ENCODE measurements at places on chromosomes 1 and 21.

DNA sequence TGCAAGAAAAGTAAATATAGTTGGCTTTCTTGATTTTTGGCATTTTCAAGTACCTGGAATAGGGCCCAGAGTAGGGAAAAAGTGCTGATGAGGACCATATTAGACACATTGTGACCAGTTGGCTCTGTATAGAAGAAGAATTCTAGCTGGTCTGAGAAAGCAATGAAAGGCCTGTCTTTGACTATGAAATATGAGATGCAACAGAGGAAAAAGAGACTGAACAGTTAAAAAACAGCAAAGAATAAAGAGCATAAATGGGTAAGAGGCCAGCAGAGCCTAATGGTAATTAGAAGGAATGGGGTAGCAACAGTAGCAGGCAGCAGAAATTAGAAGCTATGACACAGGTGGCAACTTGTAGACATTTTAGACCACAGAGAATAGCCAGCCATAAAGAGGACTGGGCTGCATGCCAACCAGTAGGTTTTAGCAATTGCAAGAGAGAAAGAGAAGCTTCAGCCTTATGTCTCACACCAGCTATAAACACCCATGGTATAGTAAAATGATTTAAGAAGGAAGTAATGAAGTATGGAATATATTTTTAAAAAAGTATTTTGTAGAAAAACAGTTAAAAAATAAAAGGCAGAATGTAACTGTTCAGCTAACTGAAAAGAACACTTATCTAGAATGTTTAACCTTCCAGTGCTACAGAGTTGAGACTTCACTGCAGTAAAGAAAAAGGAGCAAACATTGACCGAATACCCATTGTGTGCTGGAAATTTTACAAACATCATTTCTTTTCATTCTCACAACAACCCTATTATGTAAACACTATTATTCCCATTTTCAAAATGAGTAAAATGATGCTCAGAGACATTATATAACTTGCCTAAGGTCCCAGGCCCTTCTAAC, 114.1 kb downstream of the LHX4 start:
- no peak for DNase-seq

DNA sequence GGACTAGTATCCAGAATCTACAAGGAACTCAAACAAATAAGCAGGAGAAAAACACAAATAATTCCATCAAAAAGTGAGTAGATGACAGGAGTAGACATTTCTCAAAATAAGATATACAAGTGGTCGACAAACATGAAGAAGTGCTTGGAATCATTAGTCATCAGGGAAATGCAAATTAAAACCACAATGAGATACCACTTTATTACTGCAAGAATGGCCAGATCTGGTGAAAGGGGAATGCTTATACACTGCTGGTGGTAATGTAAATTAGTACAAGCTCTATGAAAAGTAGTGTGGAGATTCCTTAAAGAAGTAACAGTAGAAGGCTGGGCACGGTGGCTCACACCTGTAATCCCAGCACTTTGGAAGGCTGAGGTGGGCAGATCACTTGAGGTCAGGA, 73.8 kb downstream of the POU2F1 start:
- DNase-seq, result no peak

DNA sequence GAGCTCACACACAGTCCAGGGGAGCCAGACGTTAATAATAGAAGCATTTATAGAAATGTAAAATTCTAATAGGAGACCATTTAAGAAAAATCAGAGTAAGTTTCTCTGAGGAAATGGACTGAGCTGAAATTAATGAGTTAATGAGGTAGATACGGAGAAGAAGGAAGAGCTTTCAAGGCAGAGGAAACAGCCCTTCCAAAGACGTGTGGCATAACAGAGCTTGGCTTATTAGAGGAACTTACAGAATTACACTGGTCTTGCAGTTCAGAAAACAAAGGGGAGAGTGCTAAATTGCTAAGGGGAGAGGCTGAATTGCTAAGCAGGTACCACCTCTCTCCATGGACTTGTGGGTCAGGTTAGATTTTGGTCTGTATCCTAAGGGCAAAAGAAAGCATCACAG, 8.2 kb upstream of the PIGK start:
- no peak for DNase-seq

GRCh38 chr21:24895885-24896734, 711.2 kb downstream of the MRPL39 start:
- no peak for DNase-seq

GRCh38 chr1:205782627-205783432, 7.5 kb upstream of the RAB29 start:
- no peak for DNase-seq

DNA sequence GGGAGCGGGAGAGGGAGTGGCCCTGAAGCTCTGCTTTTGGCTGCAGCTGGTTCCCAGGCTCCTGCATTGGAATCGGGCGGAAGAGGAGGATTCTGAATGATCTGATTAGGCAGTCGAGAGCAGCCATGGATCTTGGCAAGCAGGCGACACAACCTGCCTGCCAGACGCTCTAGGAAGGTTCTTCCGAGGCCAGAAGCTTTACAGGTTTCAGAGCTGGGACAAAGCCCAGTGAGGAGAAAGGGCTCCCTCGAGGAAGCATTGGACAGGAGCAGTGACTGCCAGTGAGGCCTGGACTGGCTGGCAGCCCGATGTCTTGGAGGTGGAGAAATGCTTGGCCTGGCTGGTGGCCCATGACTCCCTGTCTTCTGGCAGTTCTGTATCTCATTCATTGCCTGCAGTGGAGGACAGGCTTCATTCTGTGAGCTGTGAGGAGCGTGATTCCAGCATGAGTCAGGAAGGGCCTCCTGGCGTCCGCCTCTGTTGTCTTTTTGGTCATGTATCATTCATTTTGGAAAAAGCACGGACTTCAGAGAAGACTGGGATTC, 132.7 kb upstream of the IPO9 start:
- DNase-seq, result no peak

GRCh38 chr1:186894415-186894814, 65.7 kb downstream of the PLA2G4A start:
- no peak for DNase-seq

DNA sequence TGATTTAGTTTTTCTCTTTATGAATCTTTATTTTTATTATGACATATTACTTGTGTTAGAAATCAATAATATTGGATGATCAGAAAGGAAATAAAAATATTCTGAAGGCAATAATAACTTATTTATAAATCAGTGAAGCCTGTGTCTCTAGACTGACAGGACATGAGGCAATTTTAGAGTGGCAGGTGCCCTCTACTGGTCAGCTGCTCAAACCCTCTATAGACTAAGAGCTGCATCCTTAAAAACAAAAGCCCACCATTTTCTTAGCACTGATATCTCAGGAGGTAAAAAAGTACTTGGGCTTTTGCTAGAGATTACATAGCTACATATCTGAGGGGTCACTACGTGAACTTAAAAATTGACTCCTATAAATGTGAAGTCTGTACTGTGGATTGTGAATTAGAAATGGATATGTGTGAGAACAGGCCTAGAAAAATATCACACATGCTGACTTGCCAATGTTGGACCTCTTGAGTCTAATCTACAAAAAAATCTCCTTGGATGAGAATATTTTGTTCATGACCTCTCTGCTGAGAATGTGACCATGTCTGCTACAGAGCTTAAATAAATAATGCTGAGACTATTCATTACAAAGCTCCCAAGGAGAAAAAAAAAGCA, 597.9 kb upstream of the ADAMTS5 start:
- no peak for DNase-seq

- no peak for DNase-seq
Observed at GRCh38 chr1:244836135-244836521, 670 bp downstream of the COX20 start.

DNA sequence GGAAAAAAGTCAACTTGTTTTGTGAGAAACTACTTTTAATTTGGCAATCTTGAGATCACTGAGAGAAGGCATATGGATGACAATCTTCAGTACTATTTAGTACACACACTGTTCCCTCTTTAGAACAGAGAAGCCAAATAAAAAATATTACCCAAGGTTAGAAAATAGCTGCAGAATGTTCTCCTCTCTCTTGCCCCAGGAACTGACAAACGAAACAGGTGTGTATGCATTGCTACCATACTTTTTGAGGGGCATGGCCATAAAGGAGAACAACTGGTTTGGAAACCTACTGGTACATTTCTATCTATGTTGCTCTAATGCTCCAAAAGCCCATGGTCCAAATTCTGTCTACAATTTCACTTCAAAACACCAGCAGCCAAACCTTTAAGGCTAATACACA, 5.7 kb downstream of the TOR1AIP2 start:
- no peak for DNase-seq

Measured in stimulated activated CD8-positive, alpha-beta memory T cell treated with anti-CD3 and anti-CD28 coated beads, Interleukin-12 subunit alpha, Interleukin-12 subunit beta, amount 100 ng/mL, for 4 hours (primary cell).